Placental epithelial cell (primary cell): ENCODE measurements at places on chromosomes 2 and 18. TPM values are rescaled to one million over a fixed set of nuclear protein-coding genes. Genes with fewer than 3 reads are reported as not detected.

The RBMS1 gene
- total RNA-seq, result 103 and 129 TPM in 2 replicates

The SCN2A gene
- 0.11 TPM in 1 of 2 replicates, not detected in the other for total RNA-seq

The UNC80 gene
- not detected in 2 replicates for total RNA-seq

The MLPH gene
- 21.9 and 52.6 TPM in 2 replicates for total RNA-seq

The UCN gene
- 0.22 and 2.0 TPM in 2 replicates for total RNA-seq

The RELCH gene
- total RNA-seq, result 24.7 and 31.9 TPM in 2 replicates

The ZNF397 gene
- 16.5 and 23.2 TPM in 2 replicates for total RNA-seq

The PDCD1 gene
- total RNA-seq, result not detected in 2 replicates

The OTOF gene
- not detected in 2 replicates for total RNA-seq

The SERPINB11 gene
- not detected in 2 replicates for total RNA-seq

The GBX2 gene
- total RNA-seq, result not detected in 2 replicates

The MOGAT1 gene
- total RNA-seq, result not detected in 2 replicates

The TMEM178A gene
- total RNA-seq, result 0.79 TPM in 1 of 2 replicates, not detected in the other

The TMEM198 gene
- 3.4 and 3.5 TPM in 2 replicates for total RNA-seq

The C18orf54 gene
- 2.0 TPM in 2 replicates for total RNA-seq

The SULT1C4 gene
- not detected in 2 replicates for total RNA-seq

The AKAIN1 gene
- not detected in 2 replicates for total RNA-seq

The PCARE gene
- under 0.01 TPM in 1 of 2 replicates, not detected in the other for total RNA-seq

The FBXO36 gene
- total RNA-seq, result 2.0 and 2.6 TPM in 2 replicates

The LYPD6B gene
- 8.0 and 9.4 TPM in 2 replicates for total RNA-seq

The KCMF1 gene
- 31.0 and 80.8 TPM in 2 replicates for total RNA-seq

The KCNS3 gene
- total RNA-seq, result under 0.01 and 0.11 TPM in 2 replicates

The CRYBA2 gene
- total RNA-seq, result not detected in 2 replicates

The MBD1 gene
- total RNA-seq, result 67.5 and 88.8 TPM in 2 replicates

The HEATR5B gene
- 20.8 and 35.5 TPM in 2 replicates for total RNA-seq

The OTX1 gene
- 0.33 TPM in 1 of 2 replicates, not detected in the other for total RNA-seq

The MTCL1 gene
- 49.2 and 50.6 TPM in 2 replicates for total RNA-seq

The GPR55 gene
- not detected in 2 replicates for total RNA-seq

The MEP1B gene
- total RNA-seq, result under 0.01 and 0.11 TPM in 2 replicates

The CPLX4 gene
- not detected in 2 replicates for total RNA-seq

The SLC11A1 gene
- 0.22 and 0.39 TPM in 2 replicates for total RNA-seq

The RPIA gene
- total RNA-seq, result 5.7 and 7.1 TPM in 2 replicates

The FEV gene
- total RNA-seq, result not detected in 2 replicates

The RESP18 gene
- total RNA-seq, result not detected in 2 replicates

The HAAO gene
- 5.4 and 11.8 TPM in 2 replicates for total RNA-seq

The SULT1C2 gene
- total RNA-seq, result not detected in 2 replicates

The HOXD3 gene
- total RNA-seq, result not detected in 2 replicates

The IL36RN gene
- total RNA-seq, result 8.6 and 23.4 TPM in 2 replicates

The COLEC12 gene
- total RNA-seq, result under 0.01 TPM in 1 of 2 replicates, not detected in the other

The ANKRD30B gene
- under 0.01 and 0.11 TPM in 2 replicates for total RNA-seq

The UGT1A8 gene
- total RNA-seq, result not detected in 2 replicates

The TNFRSF11A gene
- under 0.01 TPM in 1 of 2 replicates, not detected in the other for total RNA-seq

The DUSP11 gene
- 33.0 and 75.5 TPM in 2 replicates for total RNA-seq

The SLC5A7 gene
- total RNA-seq, result not detected in 2 replicates
